ENCODE measurements at places on chromosomes 4 and X.

- DNase-seq: peak; percentile 48
Measured at GRCh38 chr4:182143822-182144625, 99.2 kb upstream of the TENM3 start.

GRCh38 chr4:114384629-114385028 lies 214.0 kb upstream of the UGT8 start:
- peak; percentile 43 for DNase-seq

GRCh38 chr4:27787195-27787594 lies 926.6 kb downstream of the STIM2 start:
- no peak for DNase-seq

GRCh38 chrX:3219667-3220066 lies 126.8 kb downstream of the MXRA5 start:
- no peak for DNase-seq

DNA sequence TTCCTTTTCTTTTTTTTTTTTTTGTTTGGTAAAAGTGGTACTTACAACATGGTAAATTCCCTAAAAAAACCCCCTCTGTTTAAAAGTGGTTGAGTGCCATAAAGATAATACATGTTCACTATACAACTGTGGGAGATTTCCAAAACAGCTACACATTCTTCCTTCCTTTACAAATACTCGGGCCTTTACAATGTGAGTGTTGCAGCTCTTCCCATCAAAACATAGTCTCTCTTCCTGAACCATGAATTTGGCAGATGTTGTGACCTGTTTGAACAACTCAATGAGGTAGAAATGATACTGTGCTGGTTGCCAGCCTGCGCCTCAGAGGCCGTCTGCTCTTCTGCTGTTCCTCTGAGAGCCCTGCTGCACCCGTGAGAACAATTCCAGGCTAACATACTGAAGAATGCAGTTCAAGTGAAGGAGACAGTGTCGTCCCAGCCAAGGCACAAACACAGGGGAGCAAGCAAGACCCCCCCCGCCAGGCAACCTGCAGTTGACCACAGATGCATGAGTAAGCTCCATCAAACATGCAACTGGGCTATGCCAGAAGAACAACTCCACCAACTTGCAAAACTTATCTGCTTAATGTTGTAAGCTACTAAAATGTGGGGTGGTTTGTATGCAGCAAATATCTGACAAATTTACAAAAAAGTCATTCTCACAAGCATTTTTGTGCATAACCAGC lies 645.0 kb downstream of the PCDH7 start:
- DNase-seq: no peak

GRCh38 chr4:85762529-85762871 lies 287.6 kb downstream of the ARHGAP24 start:
- peak; percentile 43 for DNase-seq

DNA sequence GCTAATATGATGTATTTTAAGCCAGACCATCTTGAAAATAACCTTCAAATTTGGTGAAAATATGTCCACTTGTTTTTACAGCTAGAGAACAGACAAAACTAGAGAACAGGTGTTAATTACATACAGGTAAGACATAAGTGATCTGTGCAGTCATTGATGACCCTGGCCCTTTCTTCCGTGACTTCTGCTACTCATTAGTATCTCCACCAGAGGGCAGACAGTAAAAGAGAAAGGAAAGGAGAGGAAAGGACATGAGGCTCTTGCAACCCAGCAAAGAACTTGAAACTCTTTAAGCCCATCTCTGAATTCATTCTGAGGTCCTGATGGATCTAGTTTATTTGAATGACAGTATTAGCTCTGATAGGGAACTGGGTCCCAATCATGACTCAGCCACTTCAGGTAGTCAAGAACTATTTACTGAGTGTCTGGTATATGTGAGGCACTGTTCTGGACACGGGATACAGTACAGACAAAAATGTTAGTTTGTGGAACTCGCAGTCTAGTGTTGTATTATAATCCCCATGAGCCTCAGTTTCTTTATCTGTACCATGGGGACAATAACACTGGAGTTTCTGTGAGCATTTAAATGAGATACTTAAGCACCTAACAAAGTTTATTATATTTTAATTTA lies 121.0 kb upstream of the TEX13D start:
- peak; percentile 1 for DNase-seq
